ENCODE measurements at places on chromosomes 7 and 10. TPM values are rescaled to one million over a fixed set of nuclear protein-coding genes. Genes with fewer than 3 reads are reported as not detected.

CCDC186 gene
- polyA plus RNA-seq: 5.7 TPM

DNA sequence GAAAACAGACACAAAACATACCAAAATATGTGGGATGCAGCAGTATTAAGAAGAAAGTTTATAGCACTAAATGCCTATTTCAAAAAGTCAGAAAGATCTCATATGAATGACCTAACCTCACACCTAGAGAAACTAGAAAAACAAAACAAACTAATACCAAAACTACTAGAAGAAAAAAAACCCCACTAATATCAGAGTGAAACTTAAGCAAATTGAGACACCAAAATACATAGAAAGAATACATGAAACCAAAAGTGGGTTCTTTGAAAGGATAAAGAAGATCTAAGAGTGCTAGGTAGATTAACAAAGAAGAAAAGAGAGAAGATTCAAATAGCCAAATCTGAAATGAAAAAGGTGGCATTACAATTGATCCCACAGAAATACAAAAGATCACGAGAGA, 494.1 kb downstream of the SH2D4B start:
- no peak for DNase-seq

DNA sequence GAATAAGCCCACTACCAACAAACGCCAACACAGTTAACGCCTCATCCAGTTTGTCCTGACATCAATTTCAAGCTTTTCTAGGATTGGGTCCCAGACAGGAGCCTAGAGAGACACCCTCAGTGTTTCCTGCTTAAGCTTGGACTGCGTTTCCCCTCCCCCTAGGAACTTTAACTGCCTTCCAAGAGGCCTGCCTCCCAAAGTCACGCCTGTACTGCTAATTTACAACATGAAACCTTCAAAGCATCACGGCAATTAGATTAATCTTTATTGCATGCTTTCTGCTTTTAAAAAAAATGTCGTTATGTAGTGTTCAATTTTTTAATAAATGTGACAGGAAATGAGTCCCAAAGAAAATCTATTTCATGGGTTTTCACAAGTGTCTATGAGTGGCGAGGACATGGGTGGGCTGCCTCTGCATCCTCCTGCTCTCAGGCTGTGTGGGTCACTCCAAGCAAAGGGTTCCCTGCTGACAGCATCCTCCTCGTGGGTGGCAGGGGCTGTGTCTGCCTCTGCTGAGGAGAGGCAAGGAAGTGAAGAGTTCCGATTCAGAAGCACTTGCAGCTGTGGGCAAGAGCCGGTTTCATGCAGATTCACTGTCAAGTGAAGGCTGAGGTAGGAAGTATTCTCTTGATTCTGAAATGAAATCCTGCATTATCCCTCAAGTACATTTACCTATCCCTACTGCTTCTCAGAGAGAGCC, 193.0 kb upstream of the KMT2E start:
- DNase-seq: no peak

DNA sequence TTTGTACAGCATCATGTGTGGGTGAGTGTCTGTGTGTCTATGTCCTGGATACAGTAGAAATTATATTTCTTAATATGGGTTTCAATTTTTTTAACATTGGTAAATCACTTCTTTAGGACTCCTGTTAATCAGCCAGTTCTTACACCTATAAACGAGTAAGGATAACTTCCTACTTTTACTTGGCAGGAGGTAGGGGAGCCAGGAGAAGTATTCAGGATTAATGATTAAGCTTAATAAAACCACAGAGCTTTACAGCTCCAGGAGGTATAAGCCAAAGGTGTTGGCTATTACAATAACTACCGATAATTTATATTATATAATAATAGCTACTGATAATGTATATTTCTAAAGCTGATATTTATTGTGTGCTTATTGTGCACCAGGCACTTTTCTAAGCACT, 1.7 kb upstream of the FAM3C start:
- DNase-seq: no peak

- no peak for DNase-seq
Measured at GRCh38 chr10:117615649-117616048, 73.1 kb downstream of the EMX2 start.

- DNase-seq: no peak
Measured at GRCh38 chr7:33459340-33459751, 330.0 kb downstream of the BBS9 start.

DNA sequence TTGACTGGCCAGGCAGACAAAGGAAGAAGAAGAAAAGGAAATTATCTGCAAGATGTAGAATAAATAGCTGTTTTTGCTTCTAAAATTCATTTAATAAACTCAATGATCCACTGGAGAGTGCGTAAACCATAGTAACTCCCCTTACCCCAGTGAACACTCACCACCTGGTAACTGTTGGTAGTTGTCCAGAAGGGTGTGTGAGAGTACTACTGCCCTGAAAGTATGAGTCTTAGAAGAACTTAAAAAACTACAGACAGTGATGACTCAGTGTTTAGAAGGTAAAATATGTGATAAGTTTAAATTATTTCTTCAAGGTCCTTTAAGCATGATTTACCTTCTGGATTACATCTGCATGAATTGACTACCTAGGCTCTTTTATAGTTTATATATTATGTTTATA, 53.0 kb upstream of the SEMA3A start:
- no peak for DNase-seq

Measured in urinary bladder (tissue), 4 donors.